ENCODE measurements at places on chromosomes 11 and 22. TPM values are rescaled to one million over a fixed set of nuclear protein-coding genes. Genes with fewer than 3 reads are reported as not detected.

Gene PKDREJ
- not detected for total RNA-seq

Gene SCN3B
- 1.9 TPM for total RNA-seq

Gene DNAL4
- 12.9 TPM for total RNA-seq

Gene TRIM51
- not detected for total RNA-seq

Gene MMP13
- 3.9 TPM for total RNA-seq

Gene PIH1D2
- total RNA-seq: 1.0 TPM

Gene NLRP6
- total RNA-seq: not detected

Gene TMPRSS4
- total RNA-seq: not detected

Gene GLYATL1
- 0.41 TPM for total RNA-seq

Gene OLFML1
- total RNA-seq: not detected

GRCh38 chr11:60973699-60974098, 2.2 kb downstream of the CD6 start:
- no peaks in the 10 kb centered on the region for H3K4me1 ChIP-seq
- no peak overlapping the region for H3K27ac ChIP-seq
- H3K27me3 ChIP-seq: peaks cover 7% of the 10 kb centered on the region
- DNase-seq: no peak
- no peak overlapping the region for H3K4me3 ChIP-seq

DNA sequence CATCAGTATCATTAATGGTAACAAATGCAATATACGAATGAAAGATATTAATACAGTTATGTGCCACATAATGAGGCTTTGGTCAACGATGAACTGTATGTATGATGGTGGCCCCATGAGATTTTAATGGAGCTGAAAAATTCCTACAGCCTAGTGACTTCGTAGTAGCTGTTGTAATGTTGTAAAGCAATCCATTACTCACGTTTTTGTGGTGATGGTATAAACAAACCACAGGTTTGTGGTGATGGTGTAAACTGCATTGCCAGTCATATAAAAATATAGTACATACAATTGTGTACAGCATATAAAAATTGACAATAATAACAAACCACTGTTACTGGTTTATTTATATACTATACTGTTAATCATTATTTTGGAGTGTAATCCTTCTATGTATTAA, 27.4 kb upstream of the GRIA4 start:
- DNase-seq: no peak
- no peaks in the 10 kb centered on the region for H3K27me3 ChIP-seq
- no peak overlapping the region for H3K4me3 ChIP-seq

GRCh38 chr11:24705474-24705873, 208.6 kb downstream of the LUZP2 start:
- no peak for DNase-seq
- no peak overlapping the region for H3K4me3 ChIP-seq
- H3K27ac ChIP-seq: no peak overlapping the region
- H3K4me1 ChIP-seq: no peaks in the 10 kb centered on the region

DNA sequence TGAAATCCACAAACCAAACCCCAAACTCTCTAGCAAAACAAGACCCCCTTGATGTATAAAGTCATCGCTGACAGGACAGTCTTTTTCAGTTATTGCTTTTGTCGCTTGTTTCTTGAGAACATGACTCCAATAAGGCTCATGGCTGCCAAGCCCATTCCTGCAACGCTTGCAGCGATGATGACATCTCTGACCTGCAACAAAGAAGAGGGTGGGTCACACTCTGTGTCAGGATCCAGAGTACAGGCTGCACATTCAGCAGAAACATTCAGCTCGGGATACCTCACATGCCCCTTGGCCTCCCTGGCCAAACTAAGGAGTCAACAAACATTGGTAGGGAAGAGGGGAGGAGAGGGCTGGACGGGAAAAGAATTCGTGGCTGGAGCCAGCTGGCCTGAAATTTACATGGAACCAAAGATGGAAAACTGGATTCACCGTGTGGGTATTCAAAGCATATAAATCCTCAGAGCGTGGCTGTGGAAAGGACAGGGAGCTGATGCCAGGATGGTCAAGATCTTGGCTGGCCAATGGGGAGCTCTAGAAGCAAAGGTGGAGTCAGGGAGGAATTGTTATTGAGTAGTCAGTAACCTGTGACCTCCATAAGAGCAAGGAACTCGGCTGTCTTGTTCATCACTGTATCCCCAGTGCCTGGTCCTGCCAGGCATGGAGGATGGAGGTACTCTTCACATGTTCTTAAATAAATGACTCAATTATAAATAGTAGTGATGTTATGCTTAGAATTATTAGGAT, 11.8 kb upstream of the PLAAT2 start:
- no peak overlapping the region for H3K27ac ChIP-seq
- H3K4me1 ChIP-seq: no peaks in the 10 kb centered on the region
- no peak for DNase-seq
- peak overlapping the region; percentile 15 for H3K4me3 ChIP-seq
- H3K27me3 ChIP-seq: no peaks in the 10 kb centered on the region
- H3K36me3 ChIP-seq: no peaks in the 10 kb centered on the region

- peak overlapping the region; percentile 24 for H3K4me3 ChIP-seq
- H3K27ac ChIP-seq: peak overlapping the region; percentile 94
- H3K27me3 ChIP-seq: no peaks in the 10 kb centered on the region
- H3K36me3 ChIP-seq: no peaks in the 10 kb centered on the region
Observed at GRCh38 chr11:43988040-43988817, 45.8 kb downstream of the C11orf96 start.

DNA sequence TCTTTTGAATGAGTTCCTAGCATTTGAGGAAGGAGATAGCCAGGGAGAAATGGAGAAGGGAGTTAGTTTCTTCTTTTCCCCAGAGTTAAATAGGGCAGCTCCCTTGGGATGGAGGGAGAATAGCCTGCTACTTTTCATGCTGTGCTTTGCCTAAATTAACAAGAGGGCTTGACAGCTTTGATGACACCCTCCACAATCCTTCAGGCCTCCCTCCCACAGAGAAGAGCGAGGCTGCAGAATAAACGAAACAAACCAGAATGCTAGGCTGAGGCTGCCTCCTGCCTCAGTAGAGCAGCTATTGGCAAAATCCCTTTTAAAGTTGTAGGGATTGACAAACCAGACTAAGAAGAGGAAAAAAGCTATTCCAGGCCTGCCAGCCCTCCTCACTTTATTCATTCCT, 94.6 kb downstream of the C11orf58 start:
- peaks cover 2% of the 10 kb centered on the region for H3K27me3 ChIP-seq
- H3K36me3 ChIP-seq: no peaks in the 10 kb centered on the region
- no peak overlapping the region for H3K4me3 ChIP-seq

- no peak overlapping the region for H3K4me3 ChIP-seq
- peaks cover 11% of the 10 kb centered on the region for H3K36me3 ChIP-seq
- no peaks in the 10 kb centered on the region for H3K27me3 ChIP-seq
- DNase-seq: no peak
- H3K27ac ChIP-seq: no peak overlapping the region
Observed at GRCh38 chr11:63829823-63830489, 9.0 kb upstream of the MARK2 start.

GRCh38 chr11:117519170-117519569, 191.5 kb downstream of the CEP164 start:
- H3K27ac ChIP-seq: no peak overlapping the region
- peaks cover 5% of the 10 kb centered on the region for H3K4me1 ChIP-seq
- no peaks in the 10 kb centered on the region for H3K36me3 ChIP-seq
- no peak overlapping the region for H3K4me3 ChIP-seq

- no peaks in the 10 kb centered on the region for H3K36me3 ChIP-seq
- H3K4me3 ChIP-seq: no peak overlapping the region
- DNase-seq: no peak
- H3K4me1 ChIP-seq: peaks cover 3% of the 10 kb centered on the region
Observed at GRCh38 chr11:68687986-68688385, 3.6 kb downstream of the GAL start.

DNA sequence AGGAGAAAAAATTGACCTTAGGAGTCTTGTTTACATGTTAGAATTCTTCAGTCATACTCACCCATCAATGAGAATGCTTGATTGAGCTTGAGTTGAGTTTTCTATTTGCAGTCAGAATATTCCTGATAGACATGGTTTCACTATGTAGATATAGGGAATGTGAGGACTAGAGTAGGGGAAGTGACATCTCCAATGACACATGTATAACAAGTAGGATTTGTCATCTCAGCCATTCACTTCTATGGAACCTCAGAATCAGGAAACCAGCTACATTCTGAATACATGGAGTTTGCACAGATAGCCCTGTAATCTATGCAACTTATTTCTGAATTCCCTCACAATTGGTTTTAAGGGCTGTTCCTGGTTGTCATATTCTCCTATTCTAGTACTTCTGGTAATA, 20.1 kb upstream of the OR9Q1 start:
- no peaks in the 10 kb centered on the region for H3K27me3 ChIP-seq
- no peak for DNase-seq
- no peaks in the 10 kb centered on the region for H3K4me1 ChIP-seq
- H3K36me3 ChIP-seq: no peaks in the 10 kb centered on the region

DNA sequence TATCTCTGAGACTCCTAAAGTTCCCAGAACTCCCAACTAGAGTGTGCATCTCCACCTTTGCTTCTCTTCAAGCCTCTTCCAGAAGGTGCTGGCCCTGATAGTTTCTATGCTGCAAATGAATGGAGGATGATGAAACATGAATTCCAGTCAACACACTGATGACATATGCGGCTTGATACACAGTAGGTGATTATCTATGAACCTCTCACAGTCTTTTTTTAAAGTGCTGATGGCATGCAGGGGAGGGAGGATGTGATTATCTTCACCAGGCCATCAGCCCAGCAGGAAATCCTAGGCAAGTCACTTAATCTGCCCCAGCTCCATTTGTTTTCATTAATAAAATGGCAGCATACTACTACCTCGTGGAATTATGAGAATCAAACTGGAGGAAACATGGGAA, 548.5 kb downstream of the SOX6 start:
- no peaks in the 10 kb centered on the region for H3K4me1 ChIP-seq
- H3K27me3 ChIP-seq: no peaks in the 10 kb centered on the region
- DNase-seq: no peak
- H3K4me3 ChIP-seq: no peak overlapping the region

DNA sequence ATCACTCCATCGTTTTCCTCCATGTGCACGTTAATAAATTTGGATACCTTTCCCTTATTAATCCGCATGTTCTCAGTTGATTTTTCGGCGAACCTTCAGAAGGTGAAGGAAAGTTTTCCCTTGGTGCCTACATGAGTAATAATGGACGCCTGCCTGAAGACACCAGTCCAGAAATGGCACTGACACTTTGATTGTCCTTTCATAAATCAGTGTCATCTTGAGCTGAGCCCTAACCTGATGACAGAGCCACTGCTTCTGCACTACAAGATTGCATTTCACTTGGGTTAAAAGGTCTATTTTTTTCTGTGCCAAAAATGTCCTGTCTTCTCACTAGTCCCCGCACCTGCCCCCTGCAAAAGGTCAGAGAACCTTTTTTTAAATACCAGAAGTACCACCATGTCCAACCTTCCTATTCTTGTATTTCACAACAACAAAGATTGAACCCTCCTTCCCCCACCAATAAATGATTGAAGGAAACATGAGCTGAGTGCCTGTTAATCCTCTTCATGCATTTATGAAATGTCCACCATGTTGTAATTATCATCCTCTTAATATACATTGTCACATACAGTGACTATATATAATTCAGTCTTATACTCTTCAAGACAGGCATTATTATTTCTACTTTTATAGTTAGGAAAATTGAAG, 219.9 kb upstream of the UBASH3B start:
- H3K27ac ChIP-seq: no peak overlapping the region
- no peak for DNase-seq
- H3K27me3 ChIP-seq: peaks cover 16% of the 10 kb centered on the region
- no peaks in the 10 kb centered on the region for H3K36me3 ChIP-seq
- no peak overlapping the region for H3K4me3 ChIP-seq

GRCh38 chr11:77650123-77650522, 12.5 kb upstream of the CLNS1A start:
- DNase-seq: no peak
- no peak overlapping the region for H3K4me3 ChIP-seq
- no peaks in the 10 kb centered on the region for H3K36me3 ChIP-seq
- H3K4me1 ChIP-seq: no peaks in the 10 kb centered on the region

- H3K27ac ChIP-seq: no peak overlapping the region
- no peak for DNase-seq
- no peak overlapping the region for H3K4me3 ChIP-seq
- H3K36me3 ChIP-seq: no peaks in the 10 kb centered on the region
Observed at GRCh38 chr22:49944399-49944891, 16.1 kb upstream of the PIM3 start.

DNA sequence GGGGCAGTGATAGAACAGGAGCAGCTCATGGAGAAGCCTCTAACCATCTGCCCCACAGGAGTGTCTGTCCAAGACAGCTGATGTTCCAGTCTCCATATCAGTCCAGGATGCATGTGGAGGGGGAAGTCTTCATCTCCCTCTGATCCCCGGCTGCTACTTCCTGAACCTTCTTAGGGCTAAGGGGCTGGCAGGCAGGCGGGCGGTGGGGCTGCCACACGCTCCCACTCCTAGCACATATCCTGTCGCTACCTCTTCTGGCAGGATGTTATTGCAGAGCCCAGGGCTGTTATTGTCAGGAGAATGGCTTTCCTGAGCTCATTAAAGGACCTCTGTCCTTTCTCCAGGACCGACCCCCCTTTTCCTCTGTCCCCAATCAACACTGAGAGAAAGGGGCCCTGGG, 25.4 kb downstream of the LRRC55 start:
- H3K27me3 ChIP-seq: peaks cover 11% of the 10 kb centered on the region
- no peaks in the 10 kb centered on the region for H3K4me1 ChIP-seq
- no peaks in the 10 kb centered on the region for H3K36me3 ChIP-seq
- DNase-seq: no peak

GRCh38 chr11:111797145-111797581, 31.0 kb upstream of the PPP2R1B start:
- H3K4me1 ChIP-seq: no peaks in the 10 kb centered on the region
- no peaks in the 10 kb centered on the region for H3K36me3 ChIP-seq
- H3K4me3 ChIP-seq: no peak overlapping the region
- peak; percentile 24 for DNase-seq
- H3K27ac ChIP-seq: no peak overlapping the region

GRCh38 chr11:93608364-93608763, 53.1 kb upstream of the CEP295 start:
- H3K27me3 ChIP-seq: no peaks in the 10 kb centered on the region
- H3K4me3 ChIP-seq: no peak overlapping the region
- no peak for DNase-seq
- H3K36me3 ChIP-seq: no peaks in the 10 kb centered on the region

- DNase-seq: peak; percentile 6
- peaks cover 27% of the 10 kb centered on the region for H3K4me1 ChIP-seq
- no peaks in the 10 kb centered on the region for H3K27me3 ChIP-seq
Observed at GRCh38 chr22:45067731-45068130, 57.9 kb upstream of the PHF21B start.

GRCh38 chr11:80393210-80393609, 952.4 kb upstream of the TENM4 start:
- H3K27ac ChIP-seq: no peak overlapping the region
- DNase-seq: no peak
- no peaks in the 10 kb centered on the region for H3K36me3 ChIP-seq
- no peaks in the 10 kb centered on the region for H3K27me3 ChIP-seq
- H3K4me1 ChIP-seq: no peaks in the 10 kb centered on the region

GRCh38 chr11:100354736-100355135, 332.4 kb upstream of the ARHGAP42 start:
- no peaks in the 10 kb centered on the region for H3K27me3 ChIP-seq
- H3K36me3 ChIP-seq: no peaks in the 10 kb centered on the region
- DNase-seq: no peak
- no peaks in the 10 kb centered on the region for H3K4me1 ChIP-seq
- H3K27ac ChIP-seq: no peak overlapping the region
- H3K4me3 ChIP-seq: no peak overlapping the region

- H3K4me1 ChIP-seq: no peaks in the 10 kb centered on the region
- H3K27ac ChIP-seq: no peak overlapping the region
- DNase-seq: no peak
- peaks cover 8% of the 10 kb centered on the region for H3K36me3 ChIP-seq
- H3K27me3 ChIP-seq: no peaks in the 10 kb centered on the region
Observed at GRCh38 chr11:66247295-66247694, 21.1 kb upstream of the RAB1B start.

Data from astrocyte (in vitro differentiated cells and primary cell).